Posterior cingulate gyrus (tissue), 11 donors: ENCODE measurements at places on chromosomes 2 and 18.

DNA sequence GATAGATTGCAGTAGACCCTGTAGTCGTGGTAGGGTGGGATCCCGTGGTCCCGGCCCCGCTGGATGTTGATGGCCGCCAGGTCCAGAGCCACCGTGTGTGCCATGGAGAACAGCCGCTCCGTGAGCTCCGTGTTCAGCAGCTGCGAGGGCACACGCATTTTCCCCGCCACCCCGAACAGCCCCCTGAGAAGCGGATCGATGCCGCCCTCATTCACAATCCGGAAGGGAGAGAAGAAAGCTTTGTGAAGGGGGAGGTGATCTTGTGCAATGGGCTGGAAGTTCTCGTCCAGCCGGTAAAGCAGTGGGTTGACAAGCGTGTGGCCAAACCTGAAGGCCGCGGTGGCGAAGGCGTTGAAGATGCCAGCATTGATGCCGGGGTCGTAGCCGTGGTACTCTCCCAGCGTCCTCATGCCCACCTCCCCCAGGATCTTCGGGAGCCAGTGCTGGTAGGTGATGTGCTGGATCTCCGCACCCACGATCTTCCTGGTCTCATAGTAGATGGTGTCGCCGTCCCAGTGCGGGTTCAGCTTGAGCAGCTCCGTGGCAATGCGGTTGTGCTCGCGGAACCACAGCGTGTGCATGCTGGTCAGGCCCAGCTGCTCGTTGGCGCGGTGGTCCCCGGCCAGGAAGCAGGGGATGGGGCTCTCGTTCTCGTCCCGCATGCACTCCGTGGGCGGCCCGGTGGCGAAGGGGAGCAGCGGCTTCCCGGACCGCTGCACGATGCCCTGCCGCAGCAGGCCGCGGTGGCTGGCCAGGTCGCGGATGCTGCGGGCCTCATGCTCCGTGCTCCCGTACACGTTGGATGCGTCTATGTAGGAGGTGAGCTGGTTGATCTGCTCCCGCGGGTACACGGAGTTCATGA, 95.8 kb downstream of the PXDN start:
- DNase-seq, result no peak

DNA sequence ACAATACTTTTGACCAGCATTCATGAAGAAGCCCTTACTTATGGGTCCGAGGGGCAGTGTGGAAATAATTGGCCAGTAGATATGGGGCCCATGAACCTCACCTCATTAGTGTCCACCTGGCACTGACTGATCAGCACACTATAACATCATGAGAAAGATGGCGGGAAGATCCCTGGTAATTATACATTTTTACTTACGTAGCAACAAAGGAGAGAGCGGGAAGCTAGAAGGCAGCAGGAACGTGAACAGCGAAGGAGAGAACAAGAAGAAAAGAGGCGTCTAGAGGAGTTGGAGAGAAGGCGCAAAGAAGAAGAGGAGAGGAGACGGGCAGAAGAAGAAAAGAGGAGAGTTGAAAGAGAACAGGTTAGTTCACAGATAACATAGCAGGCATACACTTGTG, 136.0 kb upstream of the IL1R2 start:
- DNase-seq, result no peak

DNA sequence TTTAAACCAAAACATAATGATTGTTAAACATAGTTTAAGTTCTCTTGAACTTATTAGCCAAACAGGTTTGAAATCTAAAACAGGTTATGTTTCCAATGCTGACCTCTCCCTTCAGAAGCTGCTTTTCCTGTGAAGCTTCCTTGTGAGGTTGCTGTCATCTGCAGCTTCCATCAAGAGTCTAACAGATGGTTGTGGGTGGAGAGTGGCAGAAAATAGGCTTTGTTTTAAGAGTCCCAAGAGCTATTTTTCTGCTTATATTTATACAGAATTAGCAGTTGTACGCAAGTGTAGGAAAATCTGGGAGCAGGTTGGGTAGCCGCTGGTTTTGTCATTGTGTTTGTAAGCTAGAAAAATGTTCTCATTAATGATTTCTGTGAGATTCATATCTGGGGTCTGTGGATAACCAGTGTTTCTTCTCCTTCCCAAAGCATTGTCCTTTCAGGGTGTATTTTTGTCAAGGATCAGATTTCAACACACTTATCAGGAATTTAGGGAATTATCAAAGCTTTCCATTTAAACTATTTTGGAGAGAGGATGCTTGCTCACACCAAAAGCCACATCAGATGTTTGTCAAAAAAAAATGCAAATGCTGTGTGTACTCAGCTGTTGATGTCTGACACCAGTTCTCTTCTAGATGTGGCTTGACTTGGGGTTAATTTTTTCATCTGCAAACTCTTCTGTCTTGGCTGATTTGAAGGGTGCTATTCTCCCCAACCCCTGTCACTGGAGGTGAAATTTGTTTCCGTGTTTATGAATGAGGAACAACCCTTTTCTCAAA, 78.1 kb upstream of the KIF5C start:
- DNase-seq, result no peak

GRCh38 chr2:47034973-47035609, 119.5 kb upstream of the MCFD2 start:
- no peak for DNase-seq

- DNase-seq, result no peak
These were observed 3.3 kb downstream of the BAZ2B start for GRCh38 chr2:159613091-159613490.

DNA sequence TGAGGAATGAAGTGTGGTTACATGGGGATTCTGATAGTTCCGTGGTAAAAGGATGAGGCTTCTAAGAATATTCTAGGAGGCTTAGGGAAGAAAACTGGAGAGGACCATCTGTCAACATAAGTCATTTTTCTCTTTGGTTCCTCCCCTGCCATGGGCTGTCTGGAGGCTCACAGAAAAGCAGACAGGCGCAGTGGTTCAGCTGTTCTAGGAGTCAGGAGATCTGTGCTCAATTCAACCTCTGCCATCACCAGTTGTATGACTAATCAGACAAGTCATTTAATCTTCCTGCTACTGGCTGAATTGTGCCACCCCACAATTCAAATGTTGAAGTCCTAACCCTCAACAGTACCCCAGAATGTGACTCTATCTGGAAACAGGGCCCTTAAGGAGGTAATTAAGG, 36.4 kb downstream of the ADAM17 start:
- DNase-seq, result no peak

DNA sequence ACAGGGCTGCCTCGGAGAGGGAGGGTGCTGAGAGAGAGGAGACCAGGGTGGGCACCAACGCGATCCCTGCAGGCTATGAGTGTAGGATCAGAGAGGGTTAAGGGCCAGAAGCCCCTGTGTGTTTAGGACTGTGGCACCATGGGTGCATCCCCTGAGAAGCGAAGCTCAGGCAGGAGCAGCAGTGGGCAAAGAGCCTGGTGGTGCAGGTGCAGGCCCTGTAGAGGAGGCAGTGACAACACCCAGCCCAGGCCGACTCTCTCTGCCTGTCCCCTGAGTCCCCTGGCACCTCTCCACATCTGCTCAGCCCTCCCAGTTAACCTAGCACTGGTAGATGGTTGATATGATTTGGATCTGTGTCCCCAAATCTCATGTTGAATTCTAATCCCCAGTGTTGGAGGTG, 139.8 kb downstream of the RNF152 start:
- no peak for DNase-seq
